ENCODE measurements at places on chromosomes 11 and 22.

DNA sequence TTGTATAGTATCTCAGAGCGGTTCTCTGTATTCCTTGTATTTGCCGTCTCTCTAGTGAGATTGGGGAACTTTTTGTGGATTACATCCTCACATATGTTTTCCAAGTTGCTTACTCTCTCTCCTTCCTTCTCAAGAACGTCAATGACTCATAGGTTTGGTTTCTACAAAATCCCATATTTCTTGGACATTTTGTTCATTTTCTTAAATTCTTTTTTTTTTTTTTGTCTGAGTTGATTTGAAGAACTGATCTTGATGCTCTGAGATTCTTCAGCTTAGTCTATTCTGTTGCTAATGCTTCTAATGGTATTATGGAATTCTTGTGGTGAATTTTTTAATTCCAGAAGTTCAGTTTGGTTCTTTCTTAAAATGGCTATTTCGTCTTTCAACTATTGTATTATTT lies 28.4 kb upstream of the SLN start:
- no peaks in the 10 kb centered on the region for H3K27me3 ChIP-seq
- H3K27ac ChIP-seq = no peak overlapping the region
- H3K4me3 ChIP-seq = no peak overlapping the region
- no peaks in the 10 kb centered on the region for H3K4me1 ChIP-seq

GRCh38 chr11:107804971-107805370 lies 53.6 kb downstream of the SLC35F2 start:
- no peak for DNase-seq
- no peak overlapping the region for H3K27ac ChIP-seq
- H3K4me1 ChIP-seq = no peaks in the 10 kb centered on the region
- H3K4me3 ChIP-seq = no peak overlapping the region

DNA sequence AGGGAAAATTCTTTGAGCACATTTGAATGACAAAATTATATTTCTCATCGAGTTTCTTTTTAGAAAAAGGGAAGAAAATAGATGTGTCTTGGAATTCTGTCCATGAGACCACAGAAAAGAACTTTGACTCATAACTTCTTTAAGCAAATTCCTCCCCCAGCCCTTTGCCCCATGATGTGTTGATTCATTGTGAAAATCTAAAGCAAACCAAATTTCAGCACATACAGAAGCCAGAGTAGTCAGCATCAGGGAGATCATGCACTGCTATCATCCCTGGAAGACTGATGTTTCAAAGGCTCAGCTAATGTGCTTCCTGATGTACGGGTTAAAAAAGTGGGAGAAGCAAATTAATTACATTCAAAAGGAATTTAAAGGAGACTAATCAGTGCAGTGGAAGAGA lies 159.7 kb downstream of the FAT3 start:
- no peaks in the 10 kb centered on the region for H3K27me3 ChIP-seq
- H3K36me3 ChIP-seq = no peaks in the 10 kb centered on the region
- H3K4me3 ChIP-seq = no peak overlapping the region

- H3K36me3 ChIP-seq = no peaks in the 10 kb centered on the region
- H3K4me3 ChIP-seq = peak overlapping the region; percentile 82
- H3K27me3 ChIP-seq = no peaks in the 10 kb centered on the region
- peaks cover 12% of the 10 kb centered on the region for H3K4me1 ChIP-seq
- peak overlapping the region; percentile 90 for H3K27ac ChIP-seq
- peak; percentile 26 for DNase-seq
Observed at GRCh38 chr11:70399681-70400112, 1.4 kb downstream of the CTTN start.

GRCh38 chr22:17781319-17782031 lies 7.2 kb upstream of the BID start:
- no peaks in the 10 kb centered on the region for H3K27me3 ChIP-seq
- no peak overlapping the region for H3K4me3 ChIP-seq
- peak; percentile 55 for DNase-seq
- H3K36me3 ChIP-seq = no peaks in the 10 kb centered on the region
- H3K4me1 ChIP-seq = no peaks in the 10 kb centered on the region
